ENCODE measurements at places on chromosomes 3 and 15. TPM values are rescaled to one million over a fixed set of nuclear protein-coding genes. Genes with fewer than 3 reads are reported as not detected.

The CLDN18 gene
- 51.3 TPM for polyA plus RNA-seq

The SNX22 gene
- 2.8 TPM for polyA plus RNA-seq

DNA sequence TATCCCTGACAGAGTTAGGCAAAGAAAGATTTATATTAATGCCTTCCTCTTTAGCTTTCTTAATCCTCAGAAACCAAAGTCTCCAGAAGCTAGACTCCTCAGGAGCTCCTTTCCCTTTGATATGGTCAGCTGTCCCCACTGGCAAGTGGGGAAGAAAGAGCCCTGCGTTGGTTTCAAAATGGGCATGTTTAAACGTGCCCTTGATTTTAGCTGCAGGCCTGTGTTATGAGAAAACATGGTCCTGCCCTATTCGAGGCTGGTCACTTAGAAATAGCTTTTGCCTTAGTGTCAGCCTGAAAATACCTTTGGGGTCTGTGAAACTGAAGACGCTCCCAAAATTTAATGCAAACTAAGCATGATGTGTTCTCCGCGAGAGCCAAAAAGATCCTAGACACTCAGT is 135.5 kb upstream of the RARB start:
- DNase-seq, result no peak

DNA sequence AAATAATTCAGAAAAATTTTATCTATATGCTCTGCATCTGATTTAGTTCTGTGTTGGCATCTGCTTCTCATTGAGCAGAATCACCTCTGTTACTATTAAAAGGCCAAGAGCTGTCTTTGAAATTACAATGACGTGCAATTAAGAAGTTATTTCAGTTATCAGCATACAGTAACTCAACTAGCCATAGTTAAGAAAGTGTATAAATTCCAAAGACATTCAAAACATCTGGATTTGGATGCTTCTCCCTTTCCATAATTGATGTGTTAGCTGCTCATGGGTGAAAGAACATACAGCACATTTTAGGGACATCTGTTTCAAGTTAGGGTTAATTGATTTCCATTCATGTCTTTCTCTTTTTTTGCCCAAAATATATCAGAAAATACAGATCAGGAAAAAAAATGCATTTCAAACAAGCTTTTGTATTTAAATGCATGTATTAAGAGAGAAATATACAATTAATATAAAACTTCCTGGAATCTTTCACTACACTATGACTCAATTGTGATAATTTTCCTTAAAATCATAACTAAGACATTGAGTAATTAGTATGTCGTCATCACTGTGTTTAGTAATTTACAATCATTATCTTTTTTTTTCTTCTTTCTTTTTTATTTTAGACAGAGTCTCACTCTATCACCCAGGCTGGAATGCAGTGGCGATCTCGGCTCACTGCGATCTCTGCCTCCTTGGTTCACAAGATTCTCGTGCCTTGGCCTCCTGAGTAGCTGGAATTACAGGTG is 82.7 kb upstream of the MBNL1 start:
- no peak for DNase-seq

GRCh38 chr15:52682781-52683180 is 3.6 kb upstream of the ATOSA start:
- DNase-seq, result no peak

DNA sequence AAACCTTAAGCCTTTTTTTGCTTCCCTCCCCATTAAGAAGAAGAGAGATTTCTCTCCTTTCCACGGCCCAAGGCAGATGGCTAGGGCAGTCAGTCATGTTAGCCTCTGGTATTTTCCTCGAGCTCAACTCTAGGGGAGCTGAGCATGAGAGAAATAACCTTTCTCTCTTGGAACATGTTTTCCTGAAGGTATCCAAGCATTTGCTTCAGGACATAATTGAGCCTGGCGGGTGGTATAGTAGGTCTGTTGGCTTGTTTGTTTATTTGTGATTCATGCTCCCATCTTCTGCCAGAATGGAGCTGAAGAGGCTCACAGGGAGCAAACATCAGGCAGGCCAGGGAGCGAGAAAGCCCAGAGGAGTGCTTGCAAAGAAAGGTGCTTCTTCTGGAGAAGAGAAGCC is 102.5 kb downstream of the MESD start:
- no peak for DNase-seq

DNA sequence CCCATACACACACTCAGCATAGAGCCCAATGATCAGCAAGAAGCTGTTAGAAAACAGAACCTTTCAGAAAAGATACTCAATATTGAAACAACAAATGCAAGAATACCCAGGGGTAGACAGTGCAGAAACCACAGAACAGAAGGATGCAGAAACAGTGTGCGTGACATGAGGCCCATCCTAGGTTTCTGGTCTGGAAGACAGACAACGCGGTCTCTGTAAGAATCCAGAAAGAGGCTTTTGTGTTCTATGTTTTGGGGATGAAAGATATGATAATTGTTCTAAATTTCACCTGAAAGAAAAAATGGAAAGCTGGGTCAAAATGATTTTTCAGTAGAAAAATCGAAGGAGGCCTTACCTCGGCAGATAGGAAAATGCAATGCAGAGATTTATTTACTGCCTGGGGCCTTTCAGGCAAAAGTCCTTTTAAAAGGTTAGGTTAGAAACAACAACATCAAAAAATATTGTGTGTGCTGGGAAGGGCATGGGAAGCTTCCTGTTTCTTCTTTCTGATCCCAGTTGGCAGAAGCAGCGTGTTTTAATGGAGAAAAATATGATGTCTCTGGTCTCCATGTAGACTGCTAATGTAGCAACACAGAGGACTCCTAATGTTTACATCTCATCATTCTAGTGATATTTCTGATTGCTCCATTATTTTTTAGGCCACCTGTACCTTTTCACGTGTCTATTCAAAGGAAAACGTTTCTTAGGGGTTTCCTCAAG is 17.0 kb downstream of the SYNM start:
- DNase-seq, result no peak

- peak; percentile 63 for DNase-seq
These were observed 79.6 kb downstream of the ARNT2 start for GRCh38 chr15:80483725-80484161.

GRCh38 chr15:75650908-75651809 is 3.4 kb downstream of the SNX33 start:
- DNase-seq, result no peak

DNA sequence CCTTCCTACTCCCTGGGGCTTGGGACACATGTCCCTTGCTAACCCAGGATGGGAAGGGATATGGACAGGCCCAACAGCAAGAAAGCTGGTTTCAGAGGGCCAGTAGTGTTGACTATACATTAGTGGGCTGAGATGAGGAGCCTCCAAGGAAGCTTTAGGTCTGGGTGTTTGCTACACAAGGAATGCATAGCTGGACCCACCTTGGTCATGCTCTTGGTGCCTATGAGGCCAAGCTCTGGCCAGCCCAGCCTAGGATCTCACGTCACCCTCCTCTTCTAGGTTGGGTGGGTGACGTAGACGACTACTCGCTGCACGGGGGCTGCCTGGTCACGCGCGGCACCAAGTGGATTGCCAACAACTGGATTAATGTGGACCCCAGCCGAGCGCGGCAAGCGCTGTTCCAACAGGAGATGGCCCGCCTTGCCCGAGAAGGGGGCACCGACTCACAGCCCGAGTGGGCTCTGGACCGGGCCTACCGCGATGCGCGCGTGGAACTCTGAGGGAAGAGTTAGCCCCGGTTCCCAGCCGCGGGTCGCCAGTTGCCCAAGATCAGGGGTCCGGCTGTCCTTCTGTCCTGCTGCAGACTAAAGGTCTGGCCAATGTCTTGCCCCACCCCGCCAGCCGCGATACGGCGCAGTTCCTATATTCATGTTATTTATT is 653 bp upstream of the WDR6 start:
- DNase-seq, result no peak

The SAMMSON gene
- polyA plus RNA-seq, result 0.16 TPM

The NKIRAS1 gene
- 18.3 TPM for polyA plus RNA-seq

Data from right lung (tissue), 10 donors.